ENCODE measurements at places on chromosomes 4 and X.

DNA sequence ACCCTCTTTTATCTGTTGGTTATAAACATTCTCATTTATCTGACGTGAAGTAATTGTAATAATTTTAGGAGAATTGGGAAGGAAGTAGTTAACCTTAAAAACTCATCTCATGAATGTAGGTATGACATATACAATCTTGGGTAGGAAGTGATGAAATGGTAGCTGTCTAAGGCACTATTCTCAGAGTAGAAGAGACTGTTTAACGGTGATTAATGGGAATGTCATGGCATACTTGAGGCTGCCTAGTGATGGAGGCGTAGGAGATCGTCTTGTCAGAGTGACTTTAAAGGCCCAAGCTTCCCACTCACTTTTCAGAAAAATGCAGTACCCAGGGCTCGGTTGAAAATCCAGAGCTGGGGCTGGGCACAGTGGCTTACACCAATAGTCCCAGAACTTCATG lies 19.4 kb upstream of the AGA start:
- H3K36me3 ChIP-seq = no peaks in the 10 kb centered on the region
- H3K4me3 ChIP-seq = no peak overlapping the region
- H3K27ac ChIP-seq = no peak overlapping the region
- H3K4me1 ChIP-seq = no peaks in the 10 kb centered on the region

- peaks cover 9% of the 10 kb centered on the region for H3K36me3 ChIP-seq
- no peak overlapping the region for H3K27ac ChIP-seq
- no peaks in the 10 kb centered on the region for H3K4me1 ChIP-seq
- H3K4me3 ChIP-seq = no peak overlapping the region
Observed at GRCh38 chr4:73197220-73197619, 61.4 kb downstream of the ANKRD17 start.

GRCh38 chr4:4339504-4340085 lies 47.3 kb upstream of the NSG1 start:
- H3K4me1 ChIP-seq = no peaks in the 10 kb centered on the region
- H3K4me3 ChIP-seq = no peak overlapping the region
- no peak for DNase-seq
- no peaks in the 10 kb centered on the region for H3K27me3 ChIP-seq
- H3K36me3 ChIP-seq = no peaks in the 10 kb centered on the region

DNA sequence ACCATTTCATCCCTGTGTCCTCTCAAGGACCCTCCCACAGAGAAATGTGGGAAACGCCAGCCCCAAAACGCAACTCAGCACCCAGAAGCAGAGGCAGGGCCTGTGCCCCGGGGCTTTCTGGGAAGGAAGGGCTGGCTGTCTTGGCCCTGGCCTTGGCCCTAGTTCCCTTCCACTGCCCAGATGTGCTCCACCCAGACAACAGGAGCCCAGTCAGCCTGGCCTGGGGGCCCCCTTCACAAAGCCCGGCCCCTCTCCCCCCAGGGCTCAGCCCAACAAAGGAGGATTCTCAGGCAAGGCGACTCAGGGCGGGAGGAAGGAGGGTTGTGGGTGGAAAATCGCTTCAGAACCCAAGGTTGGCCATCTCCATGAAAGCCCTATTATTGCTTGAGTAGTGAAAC lies 82.5 kb downstream of the PJA1 start:
- no peak overlapping the region for H3K4me3 ChIP-seq
- H3K4me1 ChIP-seq = no peaks in the 10 kb centered on the region
- H3K36me3 ChIP-seq = no peaks in the 10 kb centered on the region
- H3K27me3 ChIP-seq = no peaks in the 10 kb centered on the region
- no peak for DNase-seq

DNA sequence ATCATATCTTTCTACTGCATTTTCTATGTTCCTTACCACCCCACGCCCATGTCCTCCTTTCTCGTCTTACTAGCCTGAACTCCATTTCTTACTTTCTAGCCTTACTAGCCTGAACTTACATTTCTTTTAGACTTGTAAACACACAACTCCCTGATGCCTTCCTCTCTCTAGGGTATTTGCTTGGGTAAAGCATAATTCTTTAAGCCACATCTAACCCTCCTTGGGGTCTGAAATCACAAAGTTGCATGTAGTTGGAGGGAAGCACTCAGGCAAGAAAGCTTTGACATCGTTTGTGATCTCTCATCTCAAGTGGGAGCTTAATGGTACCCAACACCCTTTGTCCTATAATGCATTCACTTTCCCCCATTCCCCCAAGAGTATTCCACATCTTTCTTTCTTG lies 124.4 kb downstream of the SPOCK3 start:
- H3K36me3 ChIP-seq = no peaks in the 10 kb centered on the region
- H3K4me3 ChIP-seq = no peak overlapping the region
- no peaks in the 10 kb centered on the region for H3K27me3 ChIP-seq
- H3K27ac ChIP-seq = no peak overlapping the region

DNA sequence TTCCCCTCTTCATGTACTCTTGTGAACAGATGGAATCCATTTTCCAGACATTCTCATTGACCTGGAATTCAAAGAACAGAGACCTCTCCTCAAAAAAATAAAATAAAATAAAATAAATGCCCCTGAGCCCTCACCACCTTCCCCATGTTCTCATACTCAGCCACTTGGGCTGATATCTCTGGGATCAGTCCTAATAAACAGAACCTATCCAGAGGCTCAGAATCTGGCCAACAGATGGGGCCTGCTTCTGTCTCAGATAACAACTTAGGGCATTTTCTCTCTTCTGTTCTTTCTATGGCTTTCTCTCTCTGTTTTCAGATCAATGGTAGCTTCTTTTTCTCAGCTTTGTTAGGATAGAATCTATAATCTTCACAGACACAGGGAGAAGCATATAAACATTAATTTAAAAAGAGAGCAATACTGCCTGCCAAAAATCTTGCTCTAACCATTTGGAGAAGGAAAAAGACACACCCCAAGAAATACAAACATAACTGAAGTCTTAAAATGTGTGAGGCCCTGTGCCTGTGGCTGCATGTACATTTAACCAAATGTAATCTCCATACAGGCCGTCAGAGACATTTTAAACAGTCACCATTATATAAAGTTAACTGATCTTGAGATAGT lies 907.1 kb downstream of the FAT4 start:
- H3K27ac ChIP-seq = no peak overlapping the region
- no peak for DNase-seq
- no peak overlapping the region for H3K4me3 ChIP-seq
- no peaks in the 10 kb centered on the region for H3K36me3 ChIP-seq
- no peaks in the 10 kb centered on the region for H3K27me3 ChIP-seq

DNA sequence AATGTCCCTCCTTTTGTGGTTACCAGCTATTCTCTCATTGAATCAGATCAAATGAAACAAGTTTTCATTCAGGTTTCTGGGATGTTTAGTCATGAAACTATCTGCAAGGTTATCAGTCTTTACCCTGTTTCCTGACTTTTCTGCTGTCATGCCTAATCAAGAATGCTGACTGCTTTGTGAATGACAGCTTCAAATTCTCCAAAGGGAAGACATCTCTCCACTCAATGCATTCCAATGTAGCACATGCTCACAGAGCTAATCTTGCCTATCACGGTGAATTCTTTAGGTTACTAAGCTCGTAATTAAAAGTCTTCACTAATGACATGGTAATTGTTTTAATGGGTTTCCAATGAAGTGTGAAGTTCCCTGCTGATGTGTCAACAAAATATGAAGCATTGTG lies 1068.5 kb downstream of the PCDH7 start:
- no peak overlapping the region for H3K4me3 ChIP-seq
- no peak overlapping the region for H3K27ac ChIP-seq
- no peaks in the 10 kb centered on the region for H3K27me3 ChIP-seq
- no peak for DNase-seq
- no peaks in the 10 kb centered on the region for H3K36me3 ChIP-seq
- no peaks in the 10 kb centered on the region for H3K4me1 ChIP-seq

DNA sequence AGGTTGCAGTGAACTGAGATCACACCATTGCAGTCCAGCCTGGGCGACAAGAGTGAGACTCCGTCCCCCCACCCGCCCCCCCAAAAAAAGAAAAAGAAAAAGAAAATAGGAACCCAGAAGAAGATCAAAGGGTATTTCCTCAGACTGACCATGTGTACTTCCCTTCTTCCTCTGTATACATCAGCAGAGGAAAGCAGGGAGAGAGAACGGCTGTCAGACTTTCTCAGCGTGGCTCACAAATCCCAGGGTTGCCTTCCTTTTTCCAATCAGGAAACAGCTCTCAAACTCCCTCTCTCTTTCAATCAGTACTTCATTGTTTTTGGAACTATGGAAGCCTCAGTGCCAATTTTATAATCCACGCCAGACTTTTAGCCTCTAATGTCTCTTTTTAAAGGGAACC lies 59.1 kb downstream of the CHRNA9 start:
- DNase-seq = no peak
- no peaks in the 10 kb centered on the region for H3K27me3 ChIP-seq
- H3K4me1 ChIP-seq = no peaks in the 10 kb centered on the region
- H3K4me3 ChIP-seq = no peak overlapping the region

- no peak overlapping the region for H3K4me3 ChIP-seq
- H3K36me3 ChIP-seq = no peaks in the 10 kb centered on the region
- no peak overlapping the region for H3K27ac ChIP-seq
- H3K4me1 ChIP-seq = no peaks in the 10 kb centered on the region
- H3K27me3 ChIP-seq = no peaks in the 10 kb centered on the region
- no peak for DNase-seq
Observed at GRCh38 chr4:11904117-11904535, 475.4 kb upstream of the HS3ST1 start.

GRCh38 chr4:97105347-97106099 lies 1037.8 kb downstream of the STPG2 start:
- no peak overlapping the region for H3K4me3 ChIP-seq
- H3K27me3 ChIP-seq = no peaks in the 10 kb centered on the region
- H3K4me1 ChIP-seq = no peaks in the 10 kb centered on the region
- no peak for DNase-seq
- no peaks in the 10 kb centered on the region for H3K36me3 ChIP-seq

GRCh38 chrX:12113321-12113720 lies 25.0 kb upstream of the FRMPD4 start:
- H3K27ac ChIP-seq = no peak overlapping the region
- no peak overlapping the region for H3K4me3 ChIP-seq
- H3K4me1 ChIP-seq = no peaks in the 10 kb centered on the region
- H3K36me3 ChIP-seq = no peaks in the 10 kb centered on the region
- no peak for DNase-seq

DNA sequence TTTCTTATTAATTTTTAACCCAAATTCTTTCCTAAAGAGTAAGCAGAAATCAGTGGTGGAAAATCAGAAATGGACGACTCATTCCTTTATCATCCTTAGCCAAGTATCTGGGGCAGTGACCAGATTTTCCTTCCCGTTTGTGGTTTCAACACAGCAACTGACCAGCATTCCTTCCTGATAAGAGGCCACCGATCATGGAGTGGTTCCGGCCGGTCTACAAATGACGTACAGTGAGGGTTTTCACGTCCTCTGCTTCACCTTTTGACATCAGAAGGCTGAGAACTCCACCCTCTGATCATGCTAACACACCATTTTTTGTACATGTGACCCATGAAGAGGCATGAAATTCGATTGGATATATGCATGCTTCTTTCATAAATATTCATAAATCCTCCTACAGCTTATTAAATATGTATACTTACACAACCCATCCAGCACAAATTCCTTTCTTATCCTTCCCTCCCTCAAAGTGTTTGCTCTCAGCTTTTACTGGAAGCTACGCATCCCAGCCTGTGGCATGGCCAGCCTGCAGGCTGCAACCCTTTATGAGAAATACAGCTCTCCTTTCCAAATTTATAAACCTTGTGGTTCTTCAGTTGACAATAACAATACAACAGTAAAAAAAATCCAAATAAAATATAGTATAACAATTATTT lies 173.0 kb upstream of the CASK start:
- H3K36me3 ChIP-seq = no peaks in the 10 kb centered on the region
- H3K27ac ChIP-seq = no peak overlapping the region
- no peak overlapping the region for H3K4me3 ChIP-seq
- no peak for DNase-seq

DNA sequence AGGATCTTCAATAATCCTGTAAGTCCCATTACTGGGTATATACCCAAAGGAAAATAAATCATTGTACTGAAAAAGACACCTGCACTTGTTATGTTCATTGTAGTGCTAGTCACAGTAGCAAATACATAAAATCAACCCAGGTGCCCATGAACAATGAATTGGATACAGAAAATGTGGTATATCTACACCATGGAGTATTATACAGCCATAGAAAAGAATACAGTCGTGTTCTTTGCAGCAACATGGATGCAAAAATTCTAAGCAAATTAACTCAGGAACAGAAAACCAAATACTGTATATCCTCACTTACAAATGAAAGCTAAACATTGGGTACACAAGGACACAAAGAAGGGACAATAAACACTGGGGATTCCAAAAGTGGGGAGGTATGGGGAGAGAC lies 100.8 kb upstream of the BMP2K start:
- no peaks in the 10 kb centered on the region for H3K27me3 ChIP-seq
- H3K4me3 ChIP-seq = no peak overlapping the region
- DNase-seq = no peak
- no peaks in the 10 kb centered on the region for H3K4me1 ChIP-seq
- H3K27ac ChIP-seq = no peak overlapping the region

GRCh38 chr4:159191989-159192388 lies 89.1 kb downstream of the RAPGEF2 start:
- no peaks in the 10 kb centered on the region for H3K36me3 ChIP-seq
- H3K27ac ChIP-seq = no peak overlapping the region

- H3K27ac ChIP-seq = no peak overlapping the region
- no peak overlapping the region for H3K4me3 ChIP-seq
- H3K4me1 ChIP-seq = peaks cover 15% of the 10 kb centered on the region
- DNase-seq = no peak
Observed at GRCh38 chrX:155995321-155995875, 2.1 kb upstream of the IL9R start.

DNA sequence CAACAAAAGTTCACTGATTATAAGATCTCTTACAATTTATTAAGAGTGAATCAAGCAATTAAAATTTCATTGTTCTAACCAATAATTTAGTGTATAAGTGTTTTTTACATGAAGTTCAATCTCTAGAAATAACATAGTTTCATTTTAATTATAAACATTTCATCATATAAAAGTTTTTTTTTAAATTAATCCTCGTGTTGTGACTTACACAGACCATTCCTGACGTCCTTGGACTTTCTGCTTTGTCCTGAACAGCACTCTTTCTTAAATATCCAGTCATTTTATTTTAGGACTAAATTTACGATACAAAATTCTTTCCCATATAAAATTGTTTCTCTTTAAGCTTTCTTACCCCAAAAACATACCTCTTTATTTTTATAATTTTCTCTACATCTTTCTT lies 841.7 kb upstream of the POU3F4 start:
- no peaks in the 10 kb centered on the region for H3K36me3 ChIP-seq
- H3K4me1 ChIP-seq = no peaks in the 10 kb centered on the region
- H3K27me3 ChIP-seq = no peaks in the 10 kb centered on the region
- H3K27ac ChIP-seq = no peak overlapping the region
- no peak for DNase-seq

- DNase-seq = no peak
- H3K4me1 ChIP-seq = no peaks in the 10 kb centered on the region
- no peaks in the 10 kb centered on the region for H3K36me3 ChIP-seq
- no peak overlapping the region for H3K4me3 ChIP-seq
- H3K27me3 ChIP-seq = peaks cover 9% of the 10 kb centered on the region
Observed at GRCh38 chr4:138875891-138876608, 139.5 kb upstream of the NOCT start.

- no peaks in the 10 kb centered on the region for H3K4me1 ChIP-seq
- H3K36me3 ChIP-seq = no peaks in the 10 kb centered on the region
- H3K27ac ChIP-seq = no peak overlapping the region
- no peaks in the 10 kb centered on the region for H3K27me3 ChIP-seq
Observed at GRCh38 chr4:22744478-22745062, 51.8 kb downstream of the GBA3 start.

Data from DND-41 (cell line).